ENCODE measurements at places on chromosomes 12 and 14. TPM values are rescaled to one million over a fixed set of nuclear protein-coding genes. Genes with fewer than 3 reads are reported as not detected.

The TAS2R8 gene
- total RNA-seq = not detected

The WNT1 gene
- total RNA-seq = not detected

The NINJ2 gene
- not detected for total RNA-seq

The HOMEZ gene
- 4.1 TPM for total RNA-seq

Data from hair follicle dermal papilla cell (primary cell).